ENCODE measurements at places on chromosomes 5 and 9.

GRCh38 chr9:79977510-79978197 lies 405.9 kb downstream of the TLE4 start:
- no peak for DNase-seq

DNA sequence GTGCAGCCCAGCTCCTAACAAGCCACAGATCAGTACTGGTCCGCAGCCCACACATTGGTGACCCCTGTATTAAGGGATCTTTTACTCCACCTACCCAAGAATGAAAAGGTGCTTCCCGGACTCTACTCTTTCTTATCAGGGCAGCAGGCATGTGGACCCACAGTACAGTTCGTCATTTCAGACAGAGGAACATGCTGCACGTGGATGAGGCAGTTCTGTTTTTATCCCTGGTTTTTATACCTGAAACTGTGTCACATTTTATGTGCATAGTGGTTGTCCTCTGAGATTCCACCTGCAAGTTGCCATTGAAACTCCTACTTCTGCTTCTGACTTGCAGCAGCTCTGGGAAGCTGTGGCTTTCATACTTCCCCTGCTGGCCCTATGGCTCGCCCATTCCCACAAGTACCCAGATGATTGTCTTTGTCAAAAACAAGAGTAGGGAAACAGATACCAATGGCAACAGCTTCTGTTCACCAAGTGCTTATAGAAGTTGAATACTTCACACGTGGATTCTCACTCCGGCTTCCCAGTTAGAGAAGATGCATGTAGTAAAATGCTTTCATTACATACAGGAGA lies 208.0 kb downstream of the TRIO start:
- no peak for DNase-seq

DNA sequence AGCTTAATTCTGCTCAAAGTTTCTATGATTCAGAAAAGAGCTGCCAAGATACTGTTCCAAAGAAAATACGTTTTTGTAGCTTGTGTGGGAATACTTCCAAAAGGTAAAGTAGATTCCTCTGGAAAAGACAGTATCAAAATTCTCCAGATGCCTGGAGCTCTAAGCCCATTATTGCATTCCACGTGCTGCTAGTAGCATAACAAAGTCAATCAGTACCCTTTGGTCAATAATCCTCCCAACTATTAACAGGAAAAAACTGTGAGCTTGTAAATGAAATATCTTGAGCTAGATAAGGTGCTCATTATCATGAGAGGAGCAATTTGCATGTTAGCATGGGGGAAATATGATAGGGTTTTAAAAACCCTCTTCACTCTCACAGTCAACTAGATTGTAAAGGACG lies 229.5 kb upstream of the TYRP1 start:
- no peak for DNase-seq

DNA sequence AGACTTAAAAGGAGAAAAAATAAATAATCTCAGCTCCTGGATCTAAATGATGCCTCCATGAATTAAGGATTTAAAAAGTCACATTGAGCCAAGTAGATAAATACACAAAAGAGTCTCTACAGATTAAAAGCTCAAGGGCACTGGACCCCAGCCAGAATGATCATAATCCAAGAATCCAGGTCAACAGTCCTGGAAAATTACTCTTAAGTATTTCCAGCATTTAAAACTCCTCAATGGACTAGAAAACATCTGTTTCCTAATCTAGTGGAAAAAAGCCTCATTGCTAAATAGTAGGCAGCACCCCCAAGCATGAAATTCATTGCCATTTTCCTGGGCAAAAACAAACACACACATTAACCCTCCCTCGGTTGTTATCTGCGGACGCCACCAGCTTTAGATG lies 96.8 kb downstream of the FRMD3 start:
- DNase-seq: no peak

- DNase-seq: no peak
Measured at GRCh38 chr9:95840074-95840473, 35.4 kb upstream of the ERCC6L2 start.

- DNase-seq: no peak
Measured at GRCh38 chr9:128554155-128554862, 1.9 kb downstream of the SPTAN1 start.

DNA sequence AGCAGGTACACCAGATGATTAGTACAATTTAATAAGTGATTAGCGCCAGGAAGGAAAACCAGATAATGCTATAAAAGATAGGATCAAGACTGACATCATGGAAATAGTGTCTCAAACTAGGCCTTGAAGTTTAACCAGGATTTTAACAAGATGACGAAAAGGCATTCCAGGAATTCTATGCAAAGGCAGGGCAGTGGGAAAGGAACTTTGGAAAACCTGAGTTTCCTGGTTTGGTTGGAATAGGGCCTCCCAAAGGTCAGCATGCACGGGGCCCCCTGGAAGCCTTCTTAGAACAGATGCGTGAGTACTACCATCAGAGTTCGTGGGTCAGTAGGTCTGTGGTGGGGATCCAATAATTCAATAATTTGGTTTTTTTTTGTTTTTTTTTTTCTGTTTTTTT lies 935.2 kb upstream of the DMAC1 start:
- DNase-seq: no peak

- no peak for DNase-seq
Measured at GRCh38 chr5:55994495-55994997, at the start of gene IL6ST. Gene IL6ST, minus strand, starts transcription at chr5:55994963. Its CDS starts 18,685 bp downstream, at chr5:55976278.

- DNase-seq: no peak
Measured at GRCh38 chr5:80964919-80965318, 4.8 kb downstream of the RASGRF2 start.

- no peak for DNase-seq
Measured at GRCh38 chr5:68738841-68739240, 355.0 kb upstream of the SLC30A5 start.

- no peak for DNase-seq
Measured at GRCh38 chr5:159514229-159514810, 184.0 kb upstream of the IL12B start.

- no peak for DNase-seq
Measured at GRCh38 chr5:34944460-34945047, 15.2 kb downstream of the DNAJC21 start.

GRCh38 chr9:136761545-136761981 lies 2.8 kb downstream of the LCN15 start:
- DNase-seq: no peak

- DNase-seq: no peak
Measured at GRCh38 chr5:123209502-123210027, 120.5 kb downstream of the PRDM6 start.

DNA sequence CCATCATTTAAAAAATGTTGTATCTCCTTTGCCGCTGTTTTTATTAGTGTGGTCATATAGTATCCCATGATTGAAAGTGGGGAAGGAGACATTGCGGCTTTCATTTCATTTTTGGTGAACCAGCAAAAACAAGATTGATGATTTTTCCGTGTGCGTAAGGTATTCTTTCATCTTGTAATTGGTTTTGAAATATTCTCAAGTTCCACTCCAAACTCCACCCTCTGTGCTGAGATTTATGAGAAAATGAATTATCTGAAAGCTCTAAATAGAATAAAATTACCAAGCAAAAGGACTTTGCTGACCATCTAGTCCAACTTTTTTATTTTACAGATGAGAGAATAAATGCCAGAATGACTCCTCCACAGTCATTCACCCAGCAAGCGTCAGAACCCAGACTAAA lies 103.1 kb upstream of the MPDZ start:
- DNase-seq: no peak

GRCh38 chr5:169954786-169955185 lies 25.5 kb downstream of the INSYN2B start:
- no peak for DNase-seq
